ENCODE measurements at places on chromosomes 6 and 20. TPM values are rescaled to one million over a fixed set of nuclear protein-coding genes. Genes with fewer than 3 reads are reported as not detected.

The NNAT gene
- 8.3 TPM for total RNA-seq

DNA sequence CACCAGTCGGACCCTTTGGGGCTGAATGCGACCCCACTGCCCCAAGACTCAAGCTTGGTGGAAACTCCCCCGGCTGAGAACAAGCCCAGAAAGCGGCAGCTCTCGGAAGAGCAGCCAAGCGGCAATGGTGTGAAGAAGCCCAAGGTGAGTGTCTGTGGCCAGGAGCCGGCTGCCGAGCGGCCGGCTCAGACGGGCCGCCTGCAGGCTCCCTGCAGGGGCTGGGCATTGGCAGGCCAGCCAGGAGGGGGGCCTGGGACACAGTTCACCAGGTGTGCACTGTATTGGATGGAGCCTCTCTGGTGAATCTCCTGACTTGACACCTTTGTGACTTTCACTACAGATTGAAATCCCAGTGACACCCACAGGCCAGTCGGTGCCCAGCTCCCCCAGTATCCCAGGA lies 6.0 kb downstream of the PCIF1 start:
- no peaks in the 10 kb centered on the region for H3K27me3 ChIP-seq
- H3K4me3 ChIP-seq: no peak overlapping the region
- no peak for DNase-seq
- peaks cover 12% of the 10 kb centered on the region for H3K4me1 ChIP-seq

- no peak overlapping the region for H3K4me3 ChIP-seq
- H3K27me3 ChIP-seq: no peaks in the 10 kb centered on the region
Observed at GRCh38 chr20:49385465-49385864, 97.0 kb downstream of the KCNB1 start.

DNA sequence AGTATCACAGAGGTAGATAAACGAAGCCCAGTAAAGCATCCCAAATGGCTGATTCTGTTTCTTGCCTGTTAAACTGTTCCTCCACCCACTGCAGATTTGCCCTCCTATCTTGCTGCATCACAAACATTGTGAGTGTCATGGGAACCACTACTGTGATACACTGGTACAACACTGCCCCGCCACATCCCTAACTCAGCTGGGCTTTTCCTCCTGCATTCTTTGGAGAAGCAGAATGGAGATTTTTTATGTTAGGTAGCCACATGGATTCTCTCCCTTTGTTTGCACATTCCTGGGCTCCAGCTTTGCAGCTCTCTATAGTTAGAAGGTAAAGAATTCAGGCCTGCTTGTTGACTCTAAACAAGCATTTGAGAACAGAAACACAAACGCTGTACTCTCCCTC lies 234.1 kb downstream of the TMEM242 start:
- DNase-seq: no peak
- H3K36me3 ChIP-seq: peaks cover 8% of the 10 kb centered on the region
- H3K4me3 ChIP-seq: no peak overlapping the region
- H3K27ac ChIP-seq: no peak overlapping the region
- peaks cover 30% of the 10 kb centered on the region for H3K4me1 ChIP-seq

DNA sequence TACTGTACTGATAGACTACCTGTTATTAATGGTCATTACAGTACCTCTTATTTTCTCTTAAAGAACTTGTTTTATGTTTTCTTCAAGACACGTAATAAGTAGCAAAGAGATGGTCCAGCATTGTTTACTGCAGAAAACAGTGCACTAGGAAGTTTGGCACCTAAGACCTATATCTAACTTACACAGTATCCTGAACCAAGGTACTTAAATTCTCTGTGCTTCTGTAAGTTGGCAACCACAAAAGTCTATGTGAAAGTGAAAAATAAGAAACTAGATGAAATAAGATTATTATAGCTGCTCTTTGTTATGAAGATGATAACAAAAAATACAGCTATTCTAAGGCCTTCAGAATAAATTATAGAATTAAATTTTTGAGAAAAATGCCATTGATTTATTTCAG lies 411.7 kb upstream of the SOX4 start:
- H3K4me1 ChIP-seq: no peaks in the 10 kb centered on the region
- H3K27ac ChIP-seq: no peak overlapping the region
- no peaks in the 10 kb centered on the region for H3K27me3 ChIP-seq

Data from esophagus muscularis mucosa (tissue), 4 donors.